Aorta (tissue), 5 donors: ENCODE measurements at places on chromosomes 6 and 20. TPM values are rescaled to one million over a fixed set of nuclear protein-coding genes. Genes with fewer than 3 reads are reported as not detected.
A peak's percentile ranks its signal among the peaks of the same experiment; 100 is the strongest.

- DNase-seq, result no peak
Observed at GRCh38 chr6:136550045-136550329, 235 bp downstream of the MAP7 start.

The BEND6 gene
- 2.3 TPM for polyA plus RNA-seq

The IL17A gene
- polyA plus RNA-seq, result not detected

The MUCL3 gene
- 0.18 TPM for polyA plus RNA-seq

DNA sequence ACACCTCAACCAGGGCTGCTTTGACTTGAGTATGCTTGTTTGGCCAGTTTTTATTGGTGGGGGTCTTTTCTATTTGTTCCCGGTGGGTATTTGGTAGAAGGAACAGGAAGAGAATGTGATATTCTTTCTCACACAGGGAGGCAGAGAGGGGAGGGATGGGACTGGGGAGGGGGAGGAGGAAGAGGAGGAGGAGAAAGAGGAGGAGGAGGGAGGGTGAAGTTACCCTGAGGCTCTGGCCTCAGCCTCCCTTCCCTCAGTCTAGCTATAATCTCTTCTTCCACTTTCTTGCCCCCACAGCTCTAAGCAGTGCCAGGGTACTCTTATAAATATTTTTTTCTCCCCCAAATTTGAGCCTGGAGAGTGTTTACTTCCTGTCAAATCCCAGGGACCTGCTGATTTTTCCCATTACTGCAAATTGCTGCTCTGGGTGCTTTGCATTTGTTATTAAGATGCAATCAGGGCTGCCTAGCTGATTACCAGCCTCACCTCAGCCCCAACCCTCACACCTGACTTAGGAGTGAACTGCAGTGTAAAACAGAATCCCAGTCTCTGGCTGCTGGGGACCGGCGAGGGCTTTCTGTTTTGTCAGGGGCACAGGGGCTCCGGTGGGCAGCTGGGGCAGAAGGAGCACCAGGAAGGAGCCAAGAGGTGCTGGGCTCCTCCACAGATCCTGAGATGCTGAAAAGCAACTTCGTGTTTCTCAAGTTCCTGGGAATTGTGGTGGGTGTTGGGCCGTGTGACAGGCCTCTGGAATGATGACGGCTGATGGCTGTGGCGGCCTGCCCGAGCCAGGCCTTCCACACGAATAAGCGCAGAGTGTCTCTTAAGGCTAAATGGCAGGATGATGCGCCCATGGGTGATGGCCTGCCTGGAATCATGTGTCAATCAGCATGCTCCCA, 141.4 kb downstream of the CD83 start:
- DNase-seq, result no peak

The BPI gene
- polyA plus RNA-seq, result not detected

DNA sequence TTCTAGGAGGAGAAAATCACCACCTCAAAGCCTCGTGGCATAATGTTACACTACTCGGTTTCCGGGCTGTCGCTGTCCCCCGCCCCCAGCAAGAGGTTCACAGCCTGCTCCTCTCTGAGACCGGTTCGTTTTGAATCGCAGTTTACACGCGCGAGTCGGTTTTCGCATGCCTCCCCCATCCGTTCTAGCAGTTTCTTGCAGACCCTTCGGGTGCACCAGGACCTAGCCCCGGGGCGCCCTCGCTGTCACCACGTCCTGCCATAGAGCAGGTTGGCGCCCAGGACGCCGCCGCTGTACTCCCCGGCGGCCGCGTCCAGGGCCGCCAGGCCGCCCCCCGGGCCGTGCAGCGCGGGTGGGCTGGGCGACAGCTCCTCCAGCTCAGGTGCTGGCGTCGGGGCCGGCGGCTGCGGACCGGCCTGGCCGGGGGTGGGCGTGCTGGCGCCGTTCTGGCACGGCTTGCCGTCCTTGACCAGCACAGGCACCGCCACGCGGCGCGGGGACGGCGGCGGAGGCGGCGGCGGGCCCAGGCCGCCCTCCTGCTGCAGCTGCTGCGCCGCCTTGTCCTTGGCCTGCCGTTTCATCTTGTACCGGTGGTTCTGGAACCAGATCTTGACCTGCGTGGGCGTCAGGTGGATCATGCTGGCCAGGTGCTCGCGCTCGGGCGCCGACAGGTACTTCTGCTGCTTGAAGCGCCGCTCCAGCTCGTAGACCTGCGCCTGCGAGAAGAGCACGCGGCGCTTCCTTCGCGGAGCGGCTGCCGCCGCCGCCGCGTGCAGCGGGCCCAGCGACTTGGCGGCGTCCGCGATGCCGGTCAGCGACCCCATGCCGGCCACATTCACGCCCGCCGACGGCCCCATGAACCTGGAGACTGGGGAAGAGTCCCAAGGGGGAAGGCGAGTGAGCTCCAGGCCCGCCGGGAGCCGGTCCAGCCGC, 1.4 kb downstream of the NKX2-4 start:
- DNase-seq, result peak; percentile 32

The FRK gene
- 2.8 TPM for polyA plus RNA-seq

DNA sequence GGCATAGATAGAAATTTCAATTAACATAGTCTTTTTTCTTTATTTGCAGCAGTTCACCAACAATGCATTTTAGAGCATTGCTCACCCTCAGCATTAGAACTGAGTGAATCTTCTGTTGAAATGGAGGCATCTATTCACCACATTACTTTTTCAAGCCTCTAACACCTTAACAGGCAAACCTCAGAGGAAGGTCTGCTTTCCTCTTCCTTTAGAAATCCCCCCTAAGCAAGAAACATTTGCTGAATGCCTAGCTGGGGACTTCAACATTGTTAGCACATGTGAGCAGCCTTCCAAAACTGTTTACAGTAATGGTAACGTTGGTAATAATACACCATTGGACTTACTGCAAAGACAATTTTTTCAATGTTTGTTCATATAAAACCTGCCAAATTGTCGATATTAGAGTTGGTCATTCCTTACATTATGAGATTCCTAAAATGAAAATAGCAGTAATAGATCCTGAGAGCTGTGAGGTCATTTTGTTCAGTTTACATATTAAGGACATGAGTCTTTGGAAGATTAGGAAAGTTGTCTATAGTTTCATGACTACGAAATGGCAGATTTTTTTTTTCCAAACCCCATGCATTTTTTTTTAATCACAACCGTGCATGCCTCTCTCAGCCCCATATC, 20.6 kb upstream of the AKIRIN2 start:
- no peak for DNase-seq

DNA sequence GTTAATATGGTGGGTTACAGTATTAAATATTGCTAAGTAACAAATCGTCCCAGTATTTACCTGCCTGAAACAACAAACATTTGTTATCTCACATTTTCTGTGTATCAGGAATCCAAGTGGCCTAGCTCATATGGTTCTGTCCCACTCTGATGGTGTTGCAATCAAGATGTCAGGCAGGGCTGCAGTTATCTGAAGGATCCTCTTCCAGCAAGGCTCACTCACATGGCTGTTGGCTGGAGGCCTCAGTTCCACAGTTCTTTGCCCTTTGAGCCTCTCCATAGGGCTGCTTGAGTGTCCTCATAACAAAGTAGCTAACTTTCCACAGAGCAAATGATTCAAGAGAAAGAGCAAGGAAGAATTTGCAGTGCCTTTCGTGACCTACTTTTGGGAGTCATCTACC, 17.7 kb downstream of the RAB22A start:
- DNase-seq, result no peak

- no peak for DNase-seq
Observed at GRCh38 chr6:167162591-167162990, 4.8 kb upstream of the GPR31 start.

DNA sequence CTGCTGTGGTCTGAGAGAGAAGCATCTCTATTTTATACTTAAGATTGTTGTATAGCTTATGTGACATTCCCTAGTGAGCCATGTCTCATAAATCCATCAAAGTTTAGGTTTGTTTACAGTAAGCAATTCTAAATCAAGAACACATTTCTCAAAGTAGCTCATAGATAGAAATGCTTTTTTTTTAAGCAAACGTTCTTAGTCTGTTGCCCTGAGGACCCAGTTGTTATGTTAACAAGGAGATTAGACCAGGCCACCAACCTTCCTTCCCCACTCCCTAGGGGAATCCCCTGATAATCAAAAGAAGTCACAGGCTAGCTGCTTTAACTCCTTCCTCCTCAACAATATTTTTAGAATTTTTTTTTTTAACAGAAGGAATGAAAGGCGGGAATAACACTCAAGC, 169.0 kb downstream of the FUT9 start:
- DNase-seq, result no peak

GRCh38 chr6:43129434-43130194, 41.5 kb upstream of the SRF start:
- DNase-seq, result no peak

- no peak for DNase-seq
Observed at GRCh38 chr20:50774515-50774914, 20.3 kb upstream of the BCAS4 start.

DNA sequence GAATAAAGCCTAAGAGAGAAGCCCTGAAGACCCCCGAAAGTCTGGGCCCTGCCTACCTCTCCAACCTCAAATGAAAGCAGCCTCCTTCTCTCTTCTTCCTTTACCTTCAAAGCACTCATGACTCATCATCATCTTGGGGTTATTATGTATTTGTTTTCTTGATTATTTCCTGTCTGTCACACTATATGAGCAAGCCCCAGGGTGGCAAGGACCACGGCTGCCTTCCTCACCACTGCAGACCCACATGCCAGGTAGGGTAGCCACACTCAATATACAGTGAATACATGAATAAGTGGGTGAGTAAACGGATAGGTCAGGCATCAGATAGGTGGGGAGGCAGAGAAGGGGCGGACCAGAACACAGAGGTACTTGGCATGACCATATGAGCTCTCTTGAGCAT, 8.8 kb downstream of the WFDC3 start:
- DNase-seq, result no peak

The RNF114 gene
- polyA plus RNA-seq, result 32.1 TPM

- no peak for DNase-seq
Observed at GRCh38 chr6:49300443-49300842, 162.6 kb downstream of the MMUT start.

The RSPO4 gene
- not detected for polyA plus RNA-seq

DNA sequence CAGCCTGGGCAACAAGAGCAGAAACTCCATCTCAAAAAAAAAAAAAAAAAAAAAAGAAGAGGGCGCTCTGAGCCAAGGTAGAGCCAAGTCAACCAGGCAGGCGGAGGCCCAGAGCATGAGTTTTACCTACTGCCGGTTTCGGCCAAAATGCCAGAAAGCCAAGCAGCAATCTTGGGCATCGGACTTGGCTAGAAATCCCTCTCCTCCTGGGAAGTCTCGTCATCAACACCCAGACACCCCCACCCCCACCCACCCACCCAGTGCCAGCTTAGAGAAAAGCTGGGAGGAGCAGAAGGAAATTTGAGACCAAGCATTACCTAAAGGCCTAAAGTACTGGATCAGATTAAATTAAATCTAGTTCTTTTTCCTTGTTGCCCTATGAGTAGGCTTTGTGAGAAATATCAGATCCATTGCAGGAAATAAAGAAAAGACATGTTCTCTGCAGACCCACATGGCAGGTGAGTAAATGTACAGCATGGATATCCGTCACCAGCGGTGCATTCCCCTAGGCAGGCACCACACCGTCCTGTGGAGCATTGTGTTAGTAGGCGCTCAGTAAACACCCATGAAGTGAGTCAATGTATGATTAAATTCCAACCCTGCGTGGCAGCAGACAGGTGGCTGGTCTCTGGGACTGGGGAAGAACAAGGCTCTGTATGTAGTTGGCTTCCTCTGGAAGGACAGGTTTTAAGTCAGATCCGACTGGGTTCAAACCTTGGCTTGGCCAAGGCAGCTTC, 21.0 kb downstream of the RIPOR3 start:
- no peak for DNase-seq

DNA sequence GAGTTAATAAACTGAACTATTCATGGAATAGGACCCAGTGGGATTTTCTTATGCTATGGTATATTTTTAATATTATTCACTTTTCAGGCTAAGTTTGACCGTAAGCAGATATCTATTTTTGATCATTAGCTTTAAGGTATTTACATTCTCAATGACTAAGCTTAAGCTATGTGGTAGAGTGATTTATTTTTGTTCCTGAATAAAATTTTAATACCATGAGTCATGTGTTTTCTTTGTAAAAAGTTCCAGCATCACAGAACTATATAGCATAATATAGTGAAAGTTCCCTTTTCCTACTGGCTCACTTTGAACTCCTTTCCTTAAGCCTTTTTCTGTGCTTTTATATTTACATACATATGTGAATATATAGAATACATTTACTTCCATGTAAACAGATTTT, 75.8 kb downstream of the BCKDHB start:
- DNase-seq, result no peak

The TOP1 gene
- 18.2 TPM for polyA plus RNA-seq

The TRMT11 gene
- polyA plus RNA-seq, result 23.0 TPM

GRCh38 chr20:63661108-63661507, 3.0 kb downstream of the RTEL1 start:
- no peak for DNase-seq

DNA sequence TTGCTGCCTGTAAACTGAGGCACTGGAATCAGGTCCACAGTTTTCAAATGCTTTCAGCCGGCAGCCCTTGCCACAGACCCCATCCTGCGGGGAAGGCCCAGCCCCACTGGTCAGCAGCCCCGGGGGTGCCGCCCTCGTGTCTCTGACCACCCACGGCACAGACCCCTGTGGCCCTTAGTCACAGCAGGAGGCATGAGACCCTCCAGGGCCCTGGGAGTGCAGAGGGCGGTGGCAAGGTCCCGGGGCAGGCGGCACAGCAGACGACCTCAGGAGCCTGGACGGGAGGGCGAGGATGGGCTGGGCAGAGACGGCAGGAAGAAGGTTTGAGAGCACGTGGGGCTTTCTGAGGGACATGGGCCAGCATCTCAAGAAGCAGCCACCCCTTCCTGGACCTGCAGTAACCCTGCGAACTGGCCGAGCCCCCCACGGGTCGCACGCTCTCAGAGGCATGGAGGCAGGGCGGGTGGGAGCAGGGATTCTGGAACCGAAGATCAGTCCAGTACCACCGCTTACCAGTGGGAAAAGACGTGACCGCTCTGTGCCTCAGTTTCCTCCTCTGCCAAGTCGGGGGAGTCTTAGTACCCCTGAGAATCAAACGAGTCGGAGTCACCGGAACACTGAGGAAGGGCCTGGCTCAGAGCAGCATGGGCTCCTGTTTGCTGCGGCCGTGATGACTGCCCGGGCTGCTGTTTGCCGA, 140.7 kb downstream of the TAF4 start:
- peak; percentile 31 for DNase-seq

DNA sequence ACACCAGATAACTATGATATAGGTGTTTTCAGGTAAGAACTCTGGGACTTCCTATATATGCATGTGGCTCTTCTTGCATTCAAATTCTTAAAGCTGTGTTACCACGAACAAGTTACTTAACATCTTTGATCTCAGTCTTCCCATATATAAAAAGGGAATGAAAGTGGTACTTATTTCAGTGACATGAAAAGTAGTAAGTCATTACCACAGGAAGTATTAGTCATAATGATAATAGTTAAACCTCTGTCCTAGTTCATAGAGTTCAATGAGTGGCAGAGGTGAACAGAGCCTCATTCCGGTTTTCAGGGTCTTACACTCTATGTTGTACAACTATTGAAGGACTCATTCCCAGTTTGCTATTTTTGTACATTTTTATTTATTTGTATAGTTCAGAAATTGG, 237.0 kb downstream of the NKAIN2 start:
- no peak for DNase-seq
